ENCODE measurements at places on chromosomes 2 and 18. TPM values are rescaled to one million over a fixed set of nuclear protein-coding genes. Genes with fewer than 3 reads are reported as not detected.

- no peaks in the 10 kb centered on the region for H3K4me1 ChIP-seq
- H3K36me3 ChIP-seq: peaks cover 7% of the 10 kb centered on the region
- no peak overlapping the region for H3K27ac ChIP-seq
- DNase-seq: no peak
- no peaks in the 10 kb centered on the region for H3K27me3 ChIP-seq
These were observed 6.8 kb upstream of the COLEC11 start for GRCh38 chr2:3588084-3588483.

DNA sequence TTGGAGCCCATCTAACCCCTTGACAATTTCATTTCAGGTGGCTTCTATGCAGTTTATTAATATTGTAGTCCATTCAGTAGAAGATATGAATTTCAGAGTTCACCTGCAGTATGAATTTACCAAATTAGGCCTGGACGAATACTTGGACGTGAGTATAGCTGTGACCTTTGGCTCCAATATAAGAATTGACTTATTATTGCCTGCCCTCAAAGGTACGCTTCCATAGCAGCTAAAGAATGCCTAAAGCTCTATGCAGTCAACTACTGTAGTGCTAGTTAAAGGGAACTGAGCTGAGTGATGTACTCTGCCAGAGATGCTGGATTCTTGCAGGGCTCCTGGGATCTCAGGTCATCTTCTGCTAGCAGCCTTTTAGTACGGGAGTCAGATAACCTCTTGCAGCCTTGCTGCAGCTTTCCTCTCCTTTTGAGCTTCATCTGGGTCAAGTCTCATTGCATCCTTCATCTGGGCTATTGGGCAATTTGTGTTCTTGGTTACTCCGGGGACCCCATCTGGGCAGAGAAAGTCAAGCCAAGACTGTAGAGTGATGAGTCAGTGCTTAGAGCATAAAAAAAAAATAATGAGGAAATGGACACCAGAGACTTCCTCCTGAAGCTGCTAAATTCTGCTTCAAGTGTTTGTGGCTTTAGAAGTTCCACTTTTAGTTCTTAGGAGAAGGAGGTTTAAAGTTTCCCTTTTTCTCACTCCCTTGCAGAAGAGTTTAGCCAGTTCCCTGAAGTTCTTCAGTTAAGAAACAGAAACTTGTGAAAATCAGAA is 105.6 kb downstream of the PRPF40A start:
- H3K4me1 ChIP-seq: no peaks in the 10 kb centered on the region
- no peak overlapping the region for H3K27ac ChIP-seq
- H3K36me3 ChIP-seq: 0 out of 2 replicates have a peak, but pooled peaks cover 10% of the 10 kb centered on the region
- H3K4me3 ChIP-seq: no peak overlapping the region
- DNase-seq: no peak
- H3K27me3 ChIP-seq: no peaks in the 10 kb centered on the region

DNA sequence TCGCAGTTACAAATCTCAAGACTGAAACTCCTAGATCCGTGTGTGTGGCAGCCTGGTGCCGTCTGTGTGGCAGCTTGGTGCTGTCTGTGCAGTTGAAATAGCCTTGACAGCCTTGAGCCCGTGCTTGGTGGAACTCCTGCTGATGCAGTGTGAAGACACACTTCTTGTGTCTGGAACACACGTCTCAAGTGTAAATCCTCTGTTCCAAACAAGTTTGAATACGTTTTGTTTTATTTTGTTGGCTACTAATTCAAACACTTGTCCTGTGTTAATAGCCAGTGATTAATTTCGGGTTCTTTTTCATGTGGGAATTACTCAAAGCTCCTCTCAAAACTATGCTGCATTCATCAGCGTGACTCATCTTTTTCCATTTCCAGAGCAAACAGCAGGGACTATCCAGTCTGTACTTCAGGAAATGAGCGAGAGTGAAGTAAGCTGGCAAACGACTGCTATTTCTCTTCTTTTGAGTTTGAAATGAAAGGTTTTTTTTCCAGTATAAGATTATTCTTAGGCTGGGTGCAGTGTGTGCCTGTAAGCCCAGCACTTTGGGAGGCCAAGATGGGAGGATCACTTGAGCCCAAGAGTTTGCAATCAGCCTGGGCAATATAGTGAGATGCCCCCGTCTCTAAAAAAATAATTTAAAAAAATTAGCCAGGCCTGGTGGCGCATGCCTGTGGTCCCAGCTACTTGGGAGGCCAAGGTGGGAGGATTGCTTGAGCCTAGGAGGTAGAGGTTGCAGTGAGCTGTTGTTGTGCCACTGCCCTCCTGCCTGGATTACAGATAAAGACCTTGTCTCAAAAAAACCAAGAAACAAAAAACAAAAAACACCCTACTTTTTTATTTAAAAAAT is 152.9 kb downstream of the SPP2 start:
- no peak for DNase-seq
- H3K27me3 ChIP-seq: no peaks in the 10 kb centered on the region
- H3K27ac ChIP-seq: no peak overlapping the region
- no peaks in the 10 kb centered on the region for H3K4me1 ChIP-seq

GRCh38 chr2:84395820-84396219 is 63.3 kb downstream of the SUCLG1 start:
- no peaks in the 10 kb centered on the region for H3K27me3 ChIP-seq
- no peaks in the 10 kb centered on the region for H3K36me3 ChIP-seq
- H3K27ac ChIP-seq: no peak overlapping the region
- no peaks in the 10 kb centered on the region for H3K4me1 ChIP-seq

GRCh38 chr2:37812414-37812813 is 112.7 kb upstream of the RMDN2 start:
- H3K36me3 ChIP-seq: no peaks in the 10 kb centered on the region
- no peaks in the 10 kb centered on the region for H3K4me1 ChIP-seq
- no peak overlapping the region for H3K4me3 ChIP-seq
- no peak overlapping the region for H3K27ac ChIP-seq

- H3K27ac ChIP-seq: no peak overlapping the region
- peak overlapping the region; percentile 94 for H3K4me3 ChIP-seq
- peaks cover 70% of the 10 kb centered on the region for H3K27me3 ChIP-seq
- H3K4me1 ChIP-seq: peaks cover 7% of the 10 kb centered on the region
These were observed 1.7 kb downstream of the EMILIN2 start for GRCh38 chr18:2848247-2849246.

- DNase-seq: peak; percentile 85
- no peak overlapping the region for H3K4me3 ChIP-seq
- no peaks in the 10 kb centered on the region for H3K36me3 ChIP-seq
- H3K4me1 ChIP-seq: no peaks in the 10 kb centered on the region
- no peak overlapping the region for H3K27ac ChIP-seq
These were observed 26.0 kb upstream of the IL37 start for GRCh38 chr2:112884869-112885505.

DNA sequence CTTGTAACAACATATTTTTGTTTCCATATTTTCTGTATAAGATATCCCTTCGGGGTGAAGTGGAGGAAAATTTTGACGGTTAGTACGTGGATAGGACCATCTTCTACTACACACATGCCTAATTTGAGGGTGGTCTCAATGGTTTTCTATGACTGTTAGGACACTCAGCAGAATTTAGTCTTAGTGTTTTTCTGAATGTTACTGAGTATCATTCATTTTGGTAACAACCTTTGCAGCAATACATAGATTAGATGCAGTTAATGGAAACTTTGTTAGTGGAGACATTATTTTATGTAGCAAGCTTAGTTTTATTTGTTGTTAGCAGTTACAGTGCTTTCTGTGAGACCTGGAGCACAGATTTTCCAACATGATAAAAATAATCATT is 1.6 kb downstream of the ITGAV start:
- DNase-seq: no peak
- peaks cover 13% of the 10 kb centered on the region for H3K4me1 ChIP-seq
- no peaks in the 10 kb centered on the region for H3K27me3 ChIP-seq
- H3K36me3 ChIP-seq: no peaks in the 10 kb centered on the region

DNA sequence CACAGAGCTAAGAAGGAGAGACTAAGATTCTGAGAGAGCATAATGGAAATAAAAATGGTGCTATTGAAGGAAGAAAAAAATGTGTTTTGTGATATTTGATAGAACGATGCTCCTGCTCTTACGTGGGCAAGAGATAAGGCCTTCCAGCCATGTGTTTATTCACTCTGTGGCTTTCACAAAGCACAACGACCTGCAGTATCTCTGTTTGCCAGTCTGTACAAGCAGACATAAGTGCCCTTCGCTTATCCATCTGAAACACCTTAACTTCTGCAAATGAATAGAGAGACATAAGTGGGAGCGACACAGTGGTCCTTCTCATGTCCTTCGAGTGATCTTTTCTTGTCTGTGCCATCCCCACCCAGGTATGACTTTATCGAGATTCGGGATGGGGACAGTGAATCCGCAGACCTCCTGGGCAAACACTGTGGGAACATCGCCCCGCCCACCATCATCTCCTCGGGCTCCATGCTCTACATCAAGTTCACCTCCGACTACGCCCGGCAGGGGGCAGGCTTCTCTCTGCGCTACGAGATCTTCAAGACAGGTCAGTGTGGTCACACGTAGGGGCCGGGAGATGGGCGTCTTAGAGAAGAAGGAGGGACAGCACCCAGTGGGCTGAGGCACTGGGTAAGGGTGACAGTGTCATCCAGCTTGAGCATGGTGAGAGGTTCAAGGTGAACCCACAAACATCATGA is 33.7 kb downstream of the NRP2 start:
- peak; percentile 68 for DNase-seq
- peaks cover 13% of the 10 kb centered on the region for H3K4me1 ChIP-seq
- H3K36me3 ChIP-seq: no peaks in the 10 kb centered on the region
- H3K27me3 ChIP-seq: no peaks in the 10 kb centered on the region
- no peak overlapping the region for H3K27ac ChIP-seq
- no peak overlapping the region for H3K4me3 ChIP-seq

DNA sequence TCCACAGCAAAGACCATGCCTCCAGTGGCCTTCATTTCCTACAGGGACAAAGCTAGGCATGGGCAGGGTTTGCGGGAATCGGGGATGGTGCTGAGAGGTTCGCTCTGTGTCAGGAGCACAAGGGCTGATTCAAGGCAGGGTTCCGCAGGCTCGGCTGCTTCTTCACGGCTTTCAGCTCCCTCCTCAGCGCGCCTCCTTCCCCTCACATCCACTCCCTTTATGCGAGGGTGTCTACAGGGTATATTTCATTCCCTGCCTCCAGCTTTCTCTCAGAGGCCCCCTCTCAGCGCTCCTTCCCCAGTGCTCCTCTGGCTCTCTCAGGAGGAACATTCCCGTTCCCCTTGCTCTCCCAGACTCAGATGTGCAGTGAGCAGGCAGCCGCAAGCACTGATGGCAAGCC is 78.7 kb upstream of the ASB18 start:
- no peak overlapping the region for H3K4me3 ChIP-seq
- H3K36me3 ChIP-seq: no peaks in the 10 kb centered on the region
- no peaks in the 10 kb centered on the region for H3K27me3 ChIP-seq

Gene FBLN7
- 1.4 TPM for total RNA-seq

GRCh38 chr2:201908901-201909300 is 102.6 kb downstream of the CDK15 start:
- peaks cover 57% of the 10 kb centered on the region for H3K4me1 ChIP-seq
- H3K27me3 ChIP-seq: no peaks in the 10 kb centered on the region
- DNase-seq: no peak
- H3K4me3 ChIP-seq: no peak overlapping the region
- no peaks in the 10 kb centered on the region for H3K36me3 ChIP-seq

DNA sequence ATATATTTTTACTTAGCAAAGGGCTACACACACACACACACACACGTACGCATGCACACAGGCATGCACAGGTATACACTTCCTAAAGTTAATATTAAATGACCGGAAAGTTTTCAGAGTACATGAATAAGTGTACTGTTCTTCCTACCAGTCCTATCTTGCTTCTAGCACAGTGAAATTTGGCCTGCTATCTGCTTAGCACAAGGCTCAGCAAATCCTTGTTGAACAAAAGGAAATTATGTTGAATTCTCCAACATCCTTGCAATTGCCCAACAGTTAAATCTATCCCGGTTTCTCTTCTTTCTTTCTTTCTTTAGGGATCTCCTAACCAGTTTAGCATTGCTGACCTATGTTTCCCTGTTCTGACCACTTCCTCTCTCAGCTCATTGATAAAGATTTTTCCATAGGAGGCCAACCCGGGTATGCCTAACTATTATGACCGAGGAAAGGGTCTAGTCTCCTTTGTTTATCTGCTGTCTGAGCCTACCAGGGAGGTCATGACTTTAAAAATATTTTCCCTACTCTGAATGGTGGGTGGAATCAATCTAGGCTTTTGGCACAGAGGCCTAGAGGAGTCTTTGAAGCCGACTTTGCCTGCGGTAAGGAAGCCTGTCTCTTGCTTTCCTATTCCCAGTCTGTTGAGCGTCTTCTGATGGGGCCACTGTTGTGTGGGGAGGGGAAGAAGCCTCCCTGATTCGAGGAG is 400.7 kb downstream of the HRH4 start:
- no peak for DNase-seq
- H3K27me3 ChIP-seq: no peaks in the 10 kb centered on the region
- no peak overlapping the region for H3K4me3 ChIP-seq
- no peak overlapping the region for H3K27ac ChIP-seq

- no peak overlapping the region for H3K27ac ChIP-seq
These were observed 81.0 kb upstream of the TFCP2L1 start for GRCh38 chr2:121366040-121366439.

- H3K27me3 ChIP-seq: no peaks in the 10 kb centered on the region
- H3K4me1 ChIP-seq: no peaks in the 10 kb centered on the region
- no peak overlapping the region for H3K4me3 ChIP-seq
- DNase-seq: peak; percentile 15
- H3K27ac ChIP-seq: no peak overlapping the region
- H3K36me3 ChIP-seq: no peaks in the 10 kb centered on the region
These were observed 670.4 kb downstream of the KCNJ3 start for GRCh38 chr2:155368934-155369333.

GRCh38 chr2:117835990-117836760 is 21.7 kb downstream of the DDX18 start:
- H3K27ac ChIP-seq: no peak overlapping the region
- peaks cover 5% of the 10 kb centered on the region for H3K36me3 ChIP-seq
- peak; percentile 93 for DNase-seq
- peaks cover 6% of the 10 kb centered on the region for H3K27me3 ChIP-seq
- peak overlapping the region; percentile 64 for H3K4me3 ChIP-seq

Gene ARL5A
- 104 TPM for total RNA-seq

DNA sequence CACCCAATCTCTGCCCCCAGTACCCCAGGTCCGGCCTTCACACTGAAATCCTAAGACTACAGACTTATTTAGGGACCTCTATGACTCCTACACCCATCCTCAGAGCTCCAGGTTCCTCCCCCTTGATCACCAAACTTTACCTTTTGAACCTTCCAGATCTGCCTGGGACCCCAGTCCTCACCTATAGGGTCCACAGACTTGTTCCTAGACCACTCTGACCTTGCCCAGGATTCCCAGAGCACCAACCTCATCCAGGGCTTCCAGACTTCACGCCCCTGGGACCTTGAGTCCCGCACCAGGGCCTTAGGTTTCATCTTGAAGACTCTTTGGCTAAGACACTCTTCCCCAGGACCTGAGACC is 462 bp downstream of the CHCHD5 start:
- DNase-seq: no peak
- H3K4me3 ChIP-seq: peak overlapping the region; percentile 72
- no peaks in the 10 kb centered on the region for H3K36me3 ChIP-seq
- peak overlapping the region; percentile 73 for H3K27ac ChIP-seq
- H3K4me1 ChIP-seq: peaks cover 16% of the 10 kb centered on the region

DNA sequence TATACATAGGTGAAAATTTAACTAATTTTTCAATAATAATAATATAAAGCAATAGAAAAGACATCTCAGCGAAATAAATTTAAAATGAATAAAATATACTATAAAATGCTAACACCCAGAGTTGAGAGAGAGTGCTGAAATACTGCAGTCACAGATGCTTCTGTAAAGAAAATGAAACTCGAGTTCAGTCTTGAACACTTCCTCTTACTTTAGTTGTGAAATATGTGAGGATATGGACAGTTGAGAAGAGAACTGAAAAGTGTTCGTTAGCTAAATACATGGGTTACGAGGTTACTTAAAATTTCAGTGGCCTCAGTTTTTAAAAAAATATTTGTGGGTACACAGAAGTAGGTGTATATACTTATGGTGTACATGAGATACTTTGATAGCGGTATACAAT is 106.8 kb downstream of the DNAH7 start:
- no peak overlapping the region for H3K4me3 ChIP-seq
- no peak overlapping the region for H3K27ac ChIP-seq
- no peaks in the 10 kb centered on the region for H3K27me3 ChIP-seq
- no peaks in the 10 kb centered on the region for H3K36me3 ChIP-seq
- no peak for DNase-seq
- no peaks in the 10 kb centered on the region for H3K4me1 ChIP-seq

Gene C2orf80
- not detected for total RNA-seq

All from GM23338 (cell line).